Brain microvascular endothelial cell (primary cell): ENCODE measurements at places on chromosomes 12 and 14.

DNA sequence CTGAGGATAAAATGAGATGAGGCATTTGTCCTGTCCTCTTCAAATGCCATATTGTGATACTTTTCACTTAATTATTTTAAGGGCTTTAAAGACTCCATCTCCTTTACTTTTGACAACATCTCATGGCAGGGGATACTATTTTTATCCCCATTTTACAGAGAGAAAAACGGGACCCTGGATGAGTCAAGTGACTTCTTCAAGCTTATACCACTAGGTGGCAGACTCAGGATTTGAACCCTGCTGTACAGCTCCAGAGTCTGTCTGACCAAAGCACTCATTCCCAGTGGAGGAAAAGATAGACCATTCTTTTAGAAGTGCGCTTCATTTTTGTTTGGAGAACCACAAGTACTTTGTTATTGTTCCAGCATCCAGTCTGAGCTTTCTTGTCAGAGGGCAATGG is 1.7 kb upstream of the SMOC1 start:
- DNase-seq, result peak; percentile 24

DNA sequence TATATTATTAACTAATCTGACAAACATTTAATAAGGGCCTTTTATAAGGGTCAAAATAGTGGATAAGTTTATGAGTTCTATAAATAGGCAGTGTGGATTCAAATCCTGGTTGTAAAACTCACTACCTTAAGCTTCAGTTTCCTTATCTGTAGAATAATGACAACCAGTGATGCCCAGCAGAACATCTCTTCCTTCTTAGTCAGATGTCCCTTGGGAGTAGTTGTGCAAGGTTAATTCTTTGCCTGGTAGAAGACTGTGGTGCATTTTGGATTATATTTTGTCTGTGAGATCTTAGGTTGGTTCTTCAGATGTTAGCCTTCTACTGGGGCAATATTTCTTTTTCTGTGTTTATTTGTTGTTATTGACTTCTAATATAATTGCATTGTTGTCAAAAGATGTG is 59.5 kb downstream of the ARID2 start:
- peak; percentile 54 for DNase-seq

DNA sequence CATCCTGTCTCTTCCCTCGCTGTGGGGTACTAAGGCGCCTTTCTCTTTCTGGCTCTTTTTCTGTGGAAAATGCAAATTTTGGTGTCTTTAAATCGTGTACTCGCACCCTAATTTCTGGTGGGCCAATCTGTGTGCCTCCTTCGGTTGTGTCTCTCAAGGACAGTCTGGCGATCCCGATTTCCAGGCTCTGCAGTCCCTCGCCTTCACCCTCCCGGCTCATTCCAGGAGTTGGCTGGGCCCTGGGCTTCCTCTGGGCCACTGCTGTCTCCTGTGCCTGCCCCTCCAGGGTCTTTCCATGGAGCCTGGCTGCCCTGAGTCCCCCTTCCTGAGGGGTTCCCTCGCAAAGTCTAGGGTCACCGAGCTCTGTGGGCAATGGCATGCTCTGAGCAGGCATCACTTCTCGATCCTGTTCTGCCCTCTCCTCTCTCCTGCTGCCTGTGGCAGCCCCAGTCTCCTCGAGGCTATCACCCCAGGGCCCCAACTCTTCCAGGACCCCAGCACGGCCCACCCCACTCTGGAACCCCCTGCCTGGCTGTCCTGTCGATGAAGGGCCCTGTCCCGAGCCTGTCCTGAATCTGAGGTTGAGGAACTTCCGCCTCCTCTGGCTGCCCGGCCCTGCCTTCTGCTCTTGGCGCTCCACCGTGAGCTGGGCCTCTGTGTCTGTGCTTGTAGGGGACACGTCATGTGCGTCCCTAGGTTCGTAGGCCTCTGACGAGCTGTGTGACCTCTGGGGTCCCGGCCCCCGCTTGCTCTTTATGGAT is 24.1 kb downstream of the AHNAK2 start:
- no peak for DNase-seq

DNA sequence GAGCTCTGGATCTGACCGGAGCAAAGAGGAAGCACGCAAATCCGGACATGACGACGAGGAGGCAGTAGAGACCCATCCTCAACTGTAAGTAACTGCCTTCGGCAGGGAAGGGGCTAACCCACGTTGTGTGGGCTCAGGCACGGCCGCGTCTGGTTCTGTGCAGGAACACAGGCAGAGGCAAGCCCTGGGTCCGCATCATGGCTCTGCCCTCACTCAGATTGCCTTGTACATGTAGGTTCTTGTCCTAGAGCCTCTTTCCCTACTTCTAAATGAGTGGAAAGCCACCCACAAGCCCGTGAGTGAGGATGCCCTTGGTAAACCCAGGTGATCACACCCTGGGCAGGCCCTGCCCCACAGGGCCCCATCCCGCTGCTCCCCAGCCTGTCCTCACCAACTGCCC is 8.9 kb upstream of the RPLP0 start:
- no peak for DNase-seq

GRCh38 chr14:67986131-67986841 is 166.7 kb downstream of the RAD51B start:
- peak; percentile 87 for DNase-seq

DNA sequence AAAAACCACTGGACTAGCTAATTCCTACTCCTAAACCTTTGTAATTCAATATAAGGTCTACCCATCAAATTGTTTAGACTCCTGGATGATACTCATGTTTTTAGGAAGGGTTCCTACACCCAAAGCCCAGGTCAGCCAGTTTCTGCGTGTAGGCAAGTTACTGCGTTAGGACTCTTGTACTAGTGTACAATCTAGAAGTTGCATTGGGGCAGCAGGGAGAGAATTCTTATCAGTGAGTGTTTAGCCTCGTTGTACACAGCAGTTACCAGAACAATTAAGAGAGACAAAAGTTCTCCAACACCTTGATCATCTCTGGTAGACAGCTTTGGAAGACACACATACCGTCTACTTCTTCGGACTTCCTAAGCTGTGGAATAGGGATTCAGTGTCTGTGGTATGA is 29.2 kb downstream of the FBXL14 start:
- DNase-seq, result no peak
